Stimulated activated CD8-positive, alpha-beta memory T cell treated with anti-CD3 and anti-CD28 coated beads, Interleukin-4, amount 100 ng/mL, for 1 hour (primary cell): ENCODE measurements at places on chromosomes 7 and 10.

DNA sequence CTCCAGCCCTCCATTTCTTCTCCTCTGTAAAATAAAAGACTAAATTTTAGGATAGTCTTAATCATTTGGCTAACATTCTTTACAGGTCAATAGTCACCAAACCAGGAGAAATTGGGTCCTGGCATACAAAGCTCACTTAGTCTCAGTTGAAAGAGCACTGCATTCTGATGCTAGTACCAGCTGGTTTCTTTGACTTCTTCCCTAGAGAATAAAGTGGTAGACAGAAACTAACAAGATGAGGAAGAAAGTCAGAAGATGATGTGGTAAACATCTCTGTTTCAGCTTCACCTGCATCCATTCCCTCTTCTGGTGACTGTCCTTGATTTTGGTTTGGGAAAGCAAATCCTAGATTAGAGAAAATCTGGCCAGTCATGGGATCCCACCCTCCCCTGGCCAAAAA, 37.2 kb downstream of the NKX2-3 start:
- DNase-seq = no peak

GRCh38 chr10:3424111-3424851, 251.7 kb upstream of the PITRM1 start:
- no peak for DNase-seq

- DNase-seq = no peak
Measured at GRCh38 chr10:127034034-127034633, 128.9 kb downstream of the DOCK1 start.

DNA sequence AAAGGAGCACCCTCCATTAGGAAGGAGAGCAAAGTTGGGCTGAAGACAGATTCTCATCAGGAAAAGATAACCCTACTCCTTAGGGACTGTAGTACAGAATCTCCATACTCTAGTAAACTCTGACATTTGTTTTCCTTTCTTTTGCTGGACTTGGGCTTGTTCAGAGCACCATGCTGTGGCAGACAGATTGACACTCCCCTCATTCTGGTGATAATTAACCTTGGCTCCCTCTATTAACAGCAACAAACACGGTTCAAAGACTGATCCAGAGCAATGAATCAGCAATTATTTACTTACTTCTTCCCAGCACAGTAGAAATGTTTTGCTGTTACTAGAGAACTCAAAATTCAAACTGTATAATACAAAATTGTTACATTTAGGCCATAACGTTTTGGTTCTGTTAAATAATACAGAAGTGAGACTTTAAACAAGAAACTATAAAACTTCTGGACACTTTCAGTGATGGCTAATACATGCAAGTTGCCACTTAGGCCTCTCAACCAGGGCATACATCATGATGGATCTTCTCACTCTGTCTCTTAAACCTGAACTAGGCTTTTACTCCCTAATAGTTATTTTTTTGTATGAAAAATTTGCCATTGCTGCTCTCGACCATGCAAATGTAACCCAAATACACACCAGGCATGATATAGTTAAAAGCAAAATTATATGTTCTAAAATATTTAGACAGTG, 639.0 kb downstream of the IPMK start:
- DNase-seq = no peak

GRCh38 chr10:33145451-33146188, 187.6 kb upstream of the ITGB1 start:
- DNase-seq = no peak

- DNase-seq = no peak
Measured at GRCh38 chr7:112580717-112581435, 100.1 kb downstream of the LSMEM1 start.

DNA sequence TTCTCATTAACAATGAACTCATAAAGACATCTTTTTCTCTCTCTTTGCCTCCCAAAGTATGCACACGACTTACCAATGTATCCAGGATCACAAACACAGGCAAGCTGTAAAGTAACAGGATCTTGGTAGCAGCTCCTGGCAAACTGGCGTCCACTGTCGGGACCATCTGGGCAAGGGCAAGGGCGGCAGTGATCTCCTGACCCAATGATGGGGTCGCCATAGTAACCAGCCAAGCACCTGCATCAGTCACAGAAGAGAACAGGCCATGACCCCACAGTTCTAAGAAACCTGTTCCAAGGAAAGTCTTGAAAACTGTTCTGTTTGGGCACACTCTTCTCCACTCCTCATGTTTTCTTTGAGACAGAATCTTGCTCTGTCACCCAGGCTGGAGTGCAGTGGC, 47.6 kb downstream of the LAMB1 start:
- DNase-seq = no peak

GRCh38 chr10:77715088-77715487, 77.5 kb upstream of the KCNMA1 start:
- no peak for DNase-seq

DNA sequence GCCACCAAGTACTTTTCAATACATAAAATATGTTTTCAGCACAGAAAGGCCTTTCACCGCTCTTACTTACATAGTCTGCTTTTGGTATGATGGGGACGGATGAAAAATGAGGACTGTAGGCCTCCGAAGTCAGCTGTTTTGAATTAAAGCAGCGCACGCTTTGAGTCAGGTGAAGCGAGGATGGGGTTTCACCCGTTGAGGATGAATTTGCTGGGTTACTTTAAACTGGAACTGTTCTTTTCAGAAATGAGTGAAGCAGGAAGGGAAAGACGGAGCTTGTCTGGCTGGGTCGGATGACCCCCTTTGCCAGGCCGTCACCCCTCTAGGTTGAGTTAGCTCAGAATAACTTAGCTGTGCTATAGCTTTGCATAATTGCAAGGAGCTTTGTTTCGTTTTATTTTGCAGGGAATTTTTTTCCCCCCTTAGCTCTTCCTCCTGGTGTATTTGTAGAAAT, 40.0 kb downstream of the CUX1 start:
- no peak for DNase-seq

DNA sequence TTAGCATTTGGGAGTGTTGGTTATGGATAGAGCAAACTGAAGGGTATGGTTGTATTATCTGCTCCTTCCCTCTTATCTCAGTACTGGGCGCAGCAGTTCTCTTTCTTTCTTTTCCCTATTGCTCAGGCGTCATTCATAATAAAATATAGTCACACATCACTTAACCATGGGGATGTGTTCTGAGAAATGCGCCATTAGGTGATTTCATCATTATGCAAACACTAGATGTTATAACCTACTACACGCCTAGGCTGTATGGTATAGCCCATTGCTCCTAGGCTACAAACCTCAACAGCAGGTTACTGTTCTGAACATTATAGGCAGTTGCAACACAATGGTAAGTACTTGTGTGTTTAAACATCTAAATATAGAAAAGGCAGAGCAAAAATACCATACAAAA, 401.7 kb downstream of the EXOC4 start:
- DNase-seq = no peak

DNA sequence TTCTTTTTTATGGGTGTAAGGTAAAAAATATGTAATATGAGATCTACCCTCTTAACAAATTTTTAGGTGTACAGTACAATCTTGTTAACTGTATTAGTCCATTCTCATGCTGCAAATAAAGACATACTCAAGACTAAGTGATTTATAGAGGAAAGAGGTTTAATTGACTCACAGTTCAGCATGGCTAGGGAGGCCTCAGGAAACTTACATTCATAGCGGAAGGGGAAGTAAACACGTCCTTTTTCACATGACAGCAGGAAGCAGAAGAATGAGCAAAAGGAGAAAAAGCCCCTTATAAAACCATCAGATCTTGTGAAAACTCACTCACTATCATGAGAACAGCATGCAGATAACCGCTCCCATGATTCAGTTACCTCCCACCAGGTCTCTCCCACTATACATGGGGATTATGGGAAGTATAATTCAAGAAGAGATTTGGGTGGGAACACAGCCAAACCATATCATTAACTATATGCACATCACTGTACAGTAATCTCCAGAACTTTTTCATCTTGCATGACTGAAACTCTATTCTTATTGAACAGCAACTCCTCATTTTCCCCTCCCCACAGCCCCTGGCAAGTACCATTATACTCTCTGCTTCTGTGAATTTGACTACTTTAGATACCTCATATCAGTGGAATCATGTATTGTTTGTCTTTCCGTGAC, 127.4 kb downstream of the WNT2 start:
- DNase-seq = no peak

- DNase-seq = no peak
Measured at GRCh38 chr7:86972072-86972471, 87.4 kb downstream of the ELAPOR2 start.

GRCh38 chr10:133381036-133381435, 2.0 kb downstream of the PAOX start:
- no peak for DNase-seq

DNA sequence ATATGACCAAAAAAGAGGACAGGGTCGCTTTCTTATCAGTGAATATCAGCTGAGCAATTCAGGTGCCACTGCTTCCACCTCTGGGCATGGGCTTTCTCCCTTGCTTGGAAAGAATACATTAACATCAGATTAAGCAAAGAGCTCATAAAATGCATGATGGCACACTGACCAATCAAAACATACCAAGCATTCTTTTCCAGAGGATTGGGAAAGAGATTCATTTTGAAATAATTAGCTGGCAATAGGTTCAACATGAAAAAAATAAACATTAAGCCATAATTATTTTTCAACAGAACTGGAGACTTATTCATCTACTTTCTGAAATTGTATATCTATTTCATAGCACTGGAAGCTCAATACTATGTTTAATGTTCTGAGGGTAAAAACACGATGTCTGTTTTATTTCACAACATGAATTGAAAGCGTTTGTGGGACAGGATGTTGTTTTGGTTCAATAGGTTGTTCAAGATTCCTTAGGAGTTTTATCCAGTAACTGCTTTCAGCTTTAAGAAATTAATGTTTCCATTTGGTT, 53.2 kb downstream of the TFAM start:
- DNase-seq = no peak

- no peak for DNase-seq
Measured at GRCh38 chr7:2853147-2853546, 9.0 kb upstream of the GNA12 start.

GRCh38 chr10:110529596-110530011, 31.9 kb downstream of the DUSP5 start:
- DNase-seq = no peak

DNA sequence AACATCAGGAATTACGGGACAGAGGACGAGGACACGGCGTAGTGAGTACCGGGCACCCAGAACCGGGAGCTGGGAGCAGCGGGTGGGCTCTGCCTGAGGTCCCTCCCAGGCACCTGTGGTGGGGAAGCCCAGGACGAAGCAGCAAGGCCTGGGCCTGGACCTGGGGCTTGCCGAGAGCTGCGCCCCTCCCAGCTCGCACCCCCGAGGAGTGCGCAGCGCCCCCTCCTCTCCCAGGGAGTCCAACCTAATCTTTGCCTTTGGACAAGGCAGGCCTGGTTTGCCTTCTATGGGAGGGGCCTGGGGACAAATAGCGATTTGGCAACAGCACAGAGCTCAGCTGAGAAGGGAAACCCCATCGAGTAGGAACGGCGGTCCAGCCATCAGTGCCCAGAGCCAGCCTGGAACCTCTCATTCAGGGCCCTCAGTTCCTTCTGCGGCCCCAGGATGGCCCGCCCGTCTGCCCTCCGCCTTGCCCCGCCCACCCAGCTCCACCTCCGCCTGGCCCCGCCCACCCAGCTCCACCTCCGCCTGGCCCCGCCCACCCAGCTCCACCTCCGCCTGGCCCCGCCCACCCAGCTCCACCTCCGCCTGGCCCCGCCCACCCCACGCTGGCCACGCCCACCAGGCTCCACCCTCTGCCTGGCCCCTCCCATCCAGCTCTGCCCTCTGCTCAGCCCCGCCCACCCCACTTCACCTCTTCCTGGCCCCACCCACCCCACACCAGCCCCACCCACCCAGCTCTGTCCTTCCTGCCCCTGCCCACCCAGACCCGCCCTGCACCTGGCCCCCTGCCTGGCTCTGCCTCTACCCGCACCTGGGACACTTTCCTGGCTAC, 32.5 kb upstream of the KNDC1 start:
- no peak for DNase-seq

- DNase-seq = no peak
Measured at GRCh38 chr10:3150961-3151360, 21.6 kb downstream of the PITRM1 start.

GRCh38 chr7:94173436-94173835, 169.3 kb upstream of the BET1 start:
- DNase-seq = no peak

DNA sequence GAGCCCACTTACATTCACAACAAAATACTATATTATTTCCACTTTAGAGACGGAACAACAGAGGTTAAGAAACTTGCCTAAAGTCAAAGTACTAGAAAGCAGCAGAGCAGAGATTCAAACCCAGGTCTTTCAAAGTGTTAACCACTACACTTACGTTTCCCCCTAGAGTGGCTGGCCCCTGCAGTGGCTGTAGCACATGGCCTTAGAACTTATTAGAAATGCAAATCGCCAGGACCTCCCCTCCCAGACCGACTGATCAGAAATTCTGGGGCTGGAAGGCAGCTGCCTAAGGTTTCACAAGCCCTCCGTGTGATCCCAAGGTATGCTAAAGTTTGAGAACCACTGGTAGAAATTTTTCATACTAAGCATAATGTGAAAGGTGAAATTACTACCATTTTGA, 8.1 kb downstream of the MPP7 start:
- no peak for DNase-seq

GRCh38 chr7:92835261-92835850, 1.0 kb downstream of the CDK6 start:
- DNase-seq = peak; percentile 11
